Stimulated activated CD8-positive, alpha-beta memory T cell treated with anti-CD3 and anti-CD28 coated beads, Interleukin-15, amount 100 ng/mL, for 48 hours (primary cell): ENCODE measurements at places on chromosomes 2 and 18.
A peak's percentile ranks its signal among the peaks of the same experiment; 100 is the strongest.

- DNase-seq = no peak
These were observed 5.8 kb upstream of the FIGLA start for GRCh38 chr2:70796262-70796661.

DNA sequence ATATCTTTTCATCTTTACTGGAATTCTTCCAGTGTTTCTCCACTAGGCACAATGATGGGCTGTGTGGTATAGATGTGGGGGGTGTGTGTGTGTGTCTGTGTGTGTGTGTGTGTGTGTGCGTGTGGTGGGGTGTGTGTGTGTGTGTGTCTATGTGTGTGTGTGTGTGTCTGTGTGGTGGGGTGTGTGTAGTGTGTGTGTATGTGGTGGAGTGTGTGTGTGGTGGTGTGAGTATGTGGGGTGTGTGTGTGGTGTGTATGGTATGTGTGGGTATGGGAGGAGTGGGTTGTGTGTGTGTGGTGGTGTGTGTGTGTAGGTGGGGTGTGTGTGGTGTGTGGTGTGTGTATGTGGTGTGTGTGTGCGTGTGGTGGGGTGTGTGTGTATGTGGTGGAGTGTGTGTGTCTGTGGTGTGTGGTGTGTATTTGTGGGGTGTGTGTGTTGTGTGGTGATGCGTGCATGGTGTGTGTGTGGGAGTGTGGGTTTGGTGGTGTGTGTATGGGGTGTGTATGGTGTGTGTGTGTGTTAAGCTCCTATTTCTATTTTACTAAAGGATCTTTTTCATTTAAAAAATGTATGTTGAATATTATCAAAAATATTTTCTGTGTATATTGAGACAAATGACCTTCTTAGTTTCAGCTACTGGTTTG lies 84.2 kb downstream of the IRS1 start:
- DNase-seq = no peak

- no peak for DNase-seq
These were observed 16.2 kb downstream of the TANC1 start for GRCh38 chr2:158984604-158985135.

- no peak for DNase-seq
These were observed 239.7 kb downstream of the GPD2 start for GRCh38 chr2:156675896-156676295.

DNA sequence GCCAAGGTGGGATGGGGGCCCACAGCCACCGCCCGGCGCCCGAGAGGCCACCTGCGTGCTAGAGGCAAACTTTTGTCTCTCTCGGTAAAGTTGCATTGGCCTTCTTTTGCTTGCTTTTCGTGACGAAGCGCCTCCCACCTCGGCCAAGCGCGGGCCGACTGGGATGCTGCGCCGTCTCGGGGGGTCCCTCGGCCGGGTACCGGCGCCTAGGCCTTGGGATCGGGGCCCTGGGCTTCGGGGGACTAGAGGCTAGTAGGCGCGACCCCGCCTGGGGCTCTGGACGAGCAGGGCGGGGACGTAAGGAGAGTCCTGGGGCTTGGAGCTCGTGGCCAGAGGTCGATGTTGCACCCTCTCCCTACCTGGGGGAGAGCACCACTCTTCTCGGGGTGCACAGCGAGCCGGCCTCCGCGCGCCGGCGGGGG lies 545 bp downstream of the GLI2 start:
- no peak for DNase-seq

GRCh38 chr2:225272173-225272572 lies 127.3 kb upstream of the NYAP2 start:
- no peak for DNase-seq

GRCh38 chr18:69935319-69936190 lies 12.1 kb downstream of the CD226 start:
- DNase-seq = peak; percentile 83

DNA sequence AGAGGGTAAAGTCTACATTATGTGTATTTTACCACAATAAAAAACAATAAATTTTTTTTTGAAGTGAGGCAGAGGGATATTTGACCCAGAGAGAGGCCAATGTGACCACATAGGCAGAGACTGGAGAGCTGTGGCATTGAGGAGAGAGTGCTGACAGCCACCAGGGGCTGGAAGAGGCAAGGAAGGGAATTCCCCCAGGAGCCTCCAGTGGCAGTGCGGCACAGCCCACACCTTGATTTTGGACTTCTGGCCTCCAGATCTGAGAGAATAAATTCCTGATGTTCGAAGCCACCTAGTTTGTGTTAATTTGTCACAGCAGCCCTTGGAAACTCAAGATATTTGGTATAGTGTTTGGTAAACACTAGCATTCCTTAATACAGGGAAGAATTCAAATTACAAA lies 22.7 kb downstream of the ANKRD29 start:
- no peak for DNase-seq

- DNase-seq = no peak
These were observed 167.8 kb downstream of the PMAIP1 start for GRCh38 chr18:60067426-60068210.

DNA sequence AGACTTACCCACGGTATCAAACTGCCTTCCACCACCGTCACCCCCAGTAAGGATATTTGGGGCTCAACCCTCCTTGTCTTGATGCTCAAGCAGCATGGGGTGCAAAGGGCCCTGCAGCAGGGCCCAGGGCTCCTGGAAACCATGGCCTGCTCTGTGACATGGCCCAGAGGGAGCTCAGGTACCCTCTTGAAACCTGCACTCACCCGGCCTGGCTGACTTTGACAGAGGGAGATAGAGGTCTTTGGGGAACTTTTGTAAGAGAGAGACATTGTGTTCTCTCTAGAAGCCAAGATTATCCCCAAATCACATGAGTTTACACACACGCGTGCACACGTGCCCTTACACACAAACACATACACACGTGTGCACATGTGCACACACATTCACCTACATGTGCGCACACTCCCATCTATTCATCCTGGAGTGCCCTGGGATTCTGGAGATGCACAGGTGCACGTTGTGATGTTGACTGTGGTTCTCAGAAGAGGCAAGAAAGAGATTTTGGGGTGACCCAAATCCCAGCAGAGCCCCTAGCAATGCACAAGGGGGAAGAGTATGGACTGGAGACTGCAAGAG lies 19.6 kb upstream of the KCNK3 start:
- no peak for DNase-seq

DNA sequence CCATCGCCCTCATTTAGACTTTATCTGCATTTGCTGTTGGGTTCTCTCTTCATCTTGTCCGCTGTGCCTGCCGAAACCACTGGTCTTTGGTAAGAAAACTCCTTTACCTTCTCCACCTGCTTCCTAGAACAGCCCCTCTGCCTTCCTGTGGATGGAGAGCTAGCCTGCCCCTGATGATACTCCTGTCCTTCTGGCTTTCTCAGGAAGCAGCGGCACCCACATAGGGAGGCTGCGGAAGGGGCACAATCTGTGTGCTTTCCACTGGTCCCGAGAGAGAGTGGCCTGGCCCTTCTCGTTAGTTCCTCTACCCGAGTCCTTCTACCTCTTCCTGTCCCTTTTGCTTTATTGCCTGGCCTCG lies 80.3 kb upstream of the RBM44 start:
- DNase-seq = no peak

DNA sequence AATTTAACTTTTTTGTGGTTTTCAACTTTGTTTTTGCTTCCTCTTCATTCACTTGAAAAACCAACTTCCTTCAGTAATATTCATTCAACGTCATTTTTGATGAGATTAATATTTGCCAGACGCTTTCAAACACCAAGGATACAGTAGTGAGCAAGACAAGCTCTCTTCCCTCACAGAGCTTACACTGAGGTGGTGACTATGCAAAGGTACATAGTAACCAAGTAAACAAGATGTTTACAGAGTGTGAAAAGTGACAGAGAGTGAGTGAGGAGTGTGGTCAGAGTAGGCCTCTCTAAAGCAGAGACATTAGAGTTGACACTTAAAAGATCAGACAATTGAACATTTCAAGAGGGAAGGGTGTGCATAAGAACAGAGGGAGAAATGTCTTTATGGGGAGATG lies 155.5 kb downstream of the TMEM247 start:
- no peak for DNase-seq

DNA sequence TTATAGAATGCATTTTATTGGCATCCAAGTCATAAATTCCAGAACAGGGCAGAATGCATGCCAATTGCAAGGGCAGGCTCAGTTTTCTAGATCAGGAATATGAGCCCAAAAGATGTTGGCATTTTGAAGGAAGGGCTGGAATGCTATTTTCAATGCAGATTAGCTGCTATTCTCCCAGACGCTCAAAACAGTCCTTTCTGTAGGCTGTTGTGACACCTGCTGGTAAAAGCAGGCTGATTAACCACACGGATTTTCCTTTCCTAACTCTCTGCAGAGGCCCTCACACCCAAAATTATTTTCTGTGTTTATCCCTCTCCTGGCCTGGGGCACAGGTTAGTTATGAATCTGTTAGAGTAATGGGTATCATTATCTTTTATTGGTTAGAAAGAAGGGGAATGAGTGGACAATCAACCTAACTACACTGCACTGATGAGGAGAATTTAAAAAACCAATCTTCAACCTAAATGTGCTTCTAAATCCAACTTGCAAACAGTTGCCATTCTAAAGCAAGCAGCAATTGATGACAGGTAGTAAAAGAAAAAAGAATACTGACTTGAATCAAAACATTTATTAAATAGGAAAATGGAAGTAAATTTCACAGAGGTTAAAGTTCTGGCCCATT lies 94.0 kb downstream of the PLA2R1 start:
- no peak for DNase-seq
